ENCODE measurements at places on chromosomes 16 and 17. TPM values are rescaled to one million over a fixed set of nuclear protein-coding genes. Genes with fewer than 3 reads are reported as not detected.

DNA sequence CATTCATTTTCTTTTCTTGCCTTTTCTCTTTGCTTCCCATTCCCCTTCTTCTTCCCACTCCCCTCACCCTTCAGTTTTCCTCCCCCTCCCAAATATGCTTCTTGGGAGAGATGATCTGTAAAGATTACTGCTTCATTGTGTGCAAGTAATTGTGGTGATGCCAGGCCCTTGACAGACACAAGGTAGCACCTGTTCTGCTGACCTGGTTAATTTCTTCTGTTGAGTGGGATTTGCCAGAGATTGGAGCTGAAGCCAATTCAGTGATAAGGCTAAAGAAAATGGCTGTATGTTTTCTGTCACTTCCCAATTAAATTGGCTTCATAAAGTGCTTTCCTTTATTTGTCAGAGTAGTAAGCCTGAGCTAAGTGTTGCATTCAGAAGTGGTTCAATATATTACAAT lies 44.5 kb downstream of the AATF start:
- DNase-seq: no peak

CDRT15L2 gene
- not detected for polyA plus RNA-seq

- no peak for DNase-seq
These were observed 2.3 kb downstream of the RSAD1 start for GRCh38 chr17:50480854-50481490.

ADAP2 gene
- 3.3 TPM for polyA plus RNA-seq

DNA sequence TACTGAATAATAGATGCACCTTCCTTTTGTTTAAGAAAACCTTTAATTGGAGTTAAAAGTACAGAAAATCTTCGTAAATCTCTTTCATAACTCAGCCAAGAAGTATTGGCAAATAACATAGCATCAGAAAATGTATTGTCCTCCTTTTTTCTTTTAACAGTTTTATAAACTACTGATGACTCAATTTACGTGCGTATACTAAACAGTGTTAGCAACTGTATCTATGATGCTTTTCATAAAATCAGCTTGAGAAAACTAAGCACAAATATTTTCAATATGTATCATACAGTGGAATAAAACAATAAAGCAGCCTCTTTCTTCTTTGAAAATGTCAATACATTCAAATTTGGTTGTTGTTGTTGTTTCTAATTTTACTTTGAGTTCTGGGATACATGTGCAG lies 88.6 kb downstream of the STXBP4 start:
- no peak for DNase-seq

ARRB2 gene
- 96.3 TPM for polyA plus RNA-seq

NTN1 gene
- 2.2 TPM for polyA plus RNA-seq

NPIPA2 gene
- not detected for polyA plus RNA-seq

CHST6 gene
- 6.1 TPM for polyA plus RNA-seq

DNA sequence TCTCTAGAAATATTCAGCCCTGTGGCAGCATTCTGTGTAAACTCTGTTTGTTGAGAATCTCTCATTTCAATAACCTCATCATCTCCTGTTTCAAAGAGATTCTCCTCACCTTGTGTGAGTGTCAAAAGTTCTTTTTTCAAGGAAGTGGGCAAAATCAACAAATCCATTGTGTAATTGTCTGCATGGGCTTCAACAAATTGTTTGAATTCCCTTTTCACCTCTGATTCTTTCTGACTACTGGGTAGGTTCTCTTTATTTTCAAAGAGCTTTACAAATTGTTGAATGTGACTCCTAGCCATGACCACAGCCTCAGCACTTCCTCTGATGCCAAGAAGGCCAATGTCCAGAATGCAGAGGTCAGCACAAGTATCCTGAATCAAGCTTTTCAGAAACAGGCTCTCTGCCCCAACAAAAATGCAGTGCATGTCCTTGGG lies 48.0 kb downstream of the N4BP1 start:
- peak; percentile 30 for DNase-seq

GRCh38 chr17:1787301-1787902 lies 25.5 kb downstream of the SERPINF1 start:
- no peak for DNase-seq

DNA sequence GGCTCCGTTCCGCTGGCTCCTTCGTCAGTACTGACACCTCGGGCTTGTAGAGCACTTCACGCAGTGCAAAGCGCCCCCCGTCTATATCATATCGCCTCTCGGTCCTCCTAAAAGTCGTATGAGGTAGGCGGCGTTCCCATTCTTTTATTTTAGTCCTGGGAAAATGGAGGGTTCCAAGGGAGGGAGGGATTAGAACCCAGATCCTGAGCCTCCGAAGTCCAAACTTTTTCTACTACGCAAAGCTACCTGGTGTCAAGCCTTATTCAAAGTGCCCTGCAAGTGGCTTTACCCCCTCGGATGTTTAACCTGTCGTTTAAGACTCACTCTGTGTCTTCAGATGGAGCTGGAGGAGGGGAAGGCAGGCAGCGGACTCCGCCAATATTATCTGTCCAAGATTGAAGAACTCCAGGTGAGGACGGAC lies 348 bp upstream of the FTSJ3 start:
- DNase-seq: no peak

PRKAR1A gene
- 187 TPM for polyA plus RNA-seq

DNA sequence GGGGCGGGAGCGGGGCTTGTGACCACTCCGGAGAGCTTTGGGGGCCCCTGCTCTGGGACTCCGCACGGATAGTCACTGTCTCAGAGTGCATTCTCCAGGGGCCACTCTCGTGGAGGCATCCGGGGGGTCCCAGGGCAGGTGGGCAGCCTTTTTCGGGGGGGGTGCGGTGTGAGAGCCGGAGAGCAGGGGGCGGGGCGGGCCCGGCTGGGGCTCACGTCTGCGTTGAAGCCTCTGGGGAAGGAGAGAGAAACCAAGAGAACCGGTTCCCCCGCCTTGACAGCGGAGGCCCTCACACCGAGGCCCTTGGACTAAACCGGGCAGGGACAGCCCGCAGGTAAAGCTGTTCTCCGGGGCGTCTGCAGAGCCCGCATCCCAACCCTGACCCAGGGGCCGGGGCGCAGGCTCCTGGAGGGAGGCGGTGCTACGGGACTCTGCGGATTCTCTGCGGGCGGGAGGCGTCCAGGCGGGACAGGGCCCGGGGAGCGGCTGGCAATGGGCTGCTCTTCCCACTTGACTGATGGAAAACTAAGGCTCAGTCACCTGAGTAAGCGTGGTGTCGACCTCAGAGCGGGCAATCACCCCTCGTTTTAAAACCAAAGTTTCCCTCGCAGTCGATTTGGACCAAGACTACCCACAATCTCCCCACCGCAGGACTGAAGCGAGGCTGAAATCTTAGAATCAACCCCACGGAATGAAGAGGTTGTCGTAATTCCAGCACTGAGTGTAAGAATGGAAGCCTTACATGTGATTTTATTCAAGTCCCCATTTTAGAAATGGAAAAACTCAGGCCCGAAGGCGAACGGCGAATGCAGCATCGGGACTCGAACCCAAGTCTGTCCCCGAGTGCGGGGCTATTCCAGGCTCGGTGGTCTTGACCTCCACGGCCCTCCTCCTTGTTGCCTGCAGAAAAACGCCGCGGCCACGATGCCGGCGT lies 49.6 kb upstream of the AMZ2 start:
- DNase-seq: no peak

DNA sequence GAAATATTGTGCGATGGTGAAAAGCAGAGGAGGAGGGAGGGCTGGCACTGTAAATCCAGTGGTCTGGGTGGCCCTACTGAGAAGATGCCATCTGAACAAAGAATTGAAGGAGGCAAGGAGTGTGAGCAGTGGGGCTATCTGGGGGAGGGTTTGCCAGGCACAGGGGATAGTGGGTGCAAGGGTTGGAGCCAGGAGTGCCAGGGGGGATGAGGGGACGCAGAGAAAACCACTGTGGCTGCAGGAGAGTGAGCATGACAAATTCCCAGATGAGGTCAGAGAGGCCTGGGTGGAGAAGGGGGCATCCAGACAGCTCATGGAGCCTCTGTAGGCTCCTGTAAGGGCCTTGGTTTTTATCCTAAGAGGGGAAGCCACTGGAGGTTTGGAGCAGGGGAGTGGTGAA lies 4.8 kb downstream of the XYLT2 start:
- DNase-seq: no peak

PERCC1 gene
- 13.1 TPM for polyA plus RNA-seq

GRCh38 chr17:16199093-16199492 lies 16.2 kb downstream of the NCOR1 start:
- DNase-seq: no peak

GRCh38 chr17:72677714-72678390 lies 414.6 kb downstream of the SLC39A11 start:
- DNase-seq: no peak

GRCh38 chr16:31265329-31266245 lies 5.8 kb downstream of the ITGAM start:
- no peak for DNase-seq

CMTM2 gene
- 0.32 TPM for polyA plus RNA-seq

Measured in brain (organoid and tissue), 16 donors.